ENCODE measurements at places on chromosomes 3 and 15.
A peak's percentile ranks its signal among the peaks of the same experiment; 100 is the strongest.

DNA sequence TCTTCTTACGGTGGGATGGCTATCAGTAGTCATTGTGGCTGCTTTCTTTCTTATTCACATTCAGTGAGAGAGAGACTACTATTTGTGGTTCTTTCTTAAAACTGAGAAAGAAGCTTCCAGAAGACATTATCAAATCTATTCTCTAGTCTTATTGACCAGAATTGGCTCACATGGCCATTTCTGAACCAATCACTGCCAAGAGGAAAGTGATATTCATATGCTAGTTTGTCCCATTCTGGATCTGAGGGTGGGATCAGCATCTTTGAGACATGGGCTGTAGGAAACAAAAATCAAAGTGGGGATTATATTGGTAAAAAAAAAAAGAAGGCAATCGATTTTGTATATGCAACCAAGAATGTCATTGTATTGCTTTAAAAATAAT lies 106.4 kb upstream of the RASGRP1 start:
- no peak for DNase-seq

DNA sequence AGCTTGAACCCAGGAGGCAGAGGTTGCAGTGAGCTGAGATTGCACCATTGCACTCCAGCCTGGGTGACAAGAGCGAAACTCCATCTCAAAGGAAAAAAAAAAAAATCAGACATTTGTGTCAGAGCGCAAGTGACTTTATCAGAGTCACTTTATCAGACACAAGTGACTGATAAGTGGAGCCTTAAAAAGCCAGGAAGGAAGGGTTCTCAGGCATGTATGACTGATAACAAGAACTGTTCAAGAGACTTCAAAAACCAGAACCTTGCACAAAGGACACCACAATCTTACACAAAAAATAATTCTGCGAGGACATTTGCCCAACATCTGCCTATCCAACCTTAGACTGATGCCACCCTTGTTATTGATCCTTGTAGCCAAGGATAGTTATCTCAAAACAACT lies 13.3 kb upstream of the CFAP44 start:
- DNase-seq, result no peak

- DNase-seq, result peak; percentile 67
These were observed 307.8 kb upstream of the TPRG1 start for GRCh38 chr3:188863999-188864406.

DNA sequence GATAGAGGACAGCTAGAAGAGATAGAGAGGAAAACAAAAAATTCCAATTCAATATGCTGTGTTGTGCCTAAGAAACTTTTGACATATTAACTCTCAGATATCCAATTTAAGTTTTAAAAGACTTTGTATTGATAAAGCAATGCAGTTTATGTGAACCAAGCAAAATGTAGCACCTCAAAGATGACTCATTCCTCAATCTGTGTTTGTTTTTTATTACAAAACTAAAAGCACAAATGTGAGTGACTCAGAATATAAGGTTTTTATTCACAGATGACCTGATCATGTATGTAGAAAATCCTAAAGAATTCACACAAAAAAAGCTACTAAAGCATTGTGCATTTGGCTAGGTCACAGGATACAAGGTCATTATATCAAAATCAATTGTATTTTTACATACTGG lies 11.1 kb downstream of the HCLS1 start:
- DNase-seq, result no peak

- no peak for DNase-seq
These were observed 314.5 kb downstream of the TLE3 start for GRCh38 chr15:69783211-69783610.

- DNase-seq, result no peak
These were observed 1.4 kb downstream of the FAM227B start for GRCh38 chr15:49619226-49619625.

GRCh38 chr15:80891006-80891405 lies 98.6 kb downstream of the MESD start:
- peak; percentile 18 for DNase-seq

- DNase-seq, result no peak
These were observed 153.4 kb upstream of the UMPS start for GRCh38 chr3:124576565-124577493.

DNA sequence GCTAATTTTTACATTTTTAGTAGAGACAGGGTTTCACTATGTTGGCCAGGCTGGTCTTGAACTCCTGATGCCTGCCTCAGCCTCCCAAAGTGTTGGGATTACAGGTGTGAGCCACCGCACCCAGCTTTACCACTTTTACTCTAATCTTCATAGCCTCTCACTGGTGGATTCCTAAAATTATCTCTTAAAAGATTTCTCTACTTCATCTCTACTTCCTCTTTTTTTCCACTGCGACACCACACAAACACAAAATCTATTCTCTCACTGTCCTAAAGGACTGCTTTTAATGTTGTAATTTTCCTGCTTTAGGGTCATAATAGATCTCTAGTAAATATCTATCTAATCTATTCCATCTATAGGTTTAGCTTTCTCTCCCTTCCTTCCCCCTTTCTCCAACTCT lies 34.0 kb upstream of the TBL1XR1 start:
- no peak for DNase-seq

GRCh38 chr3:113831103-113831355 lies 7.6 kb upstream of the GRAMD1C start:
- DNase-seq, result peak; percentile 7

DNA sequence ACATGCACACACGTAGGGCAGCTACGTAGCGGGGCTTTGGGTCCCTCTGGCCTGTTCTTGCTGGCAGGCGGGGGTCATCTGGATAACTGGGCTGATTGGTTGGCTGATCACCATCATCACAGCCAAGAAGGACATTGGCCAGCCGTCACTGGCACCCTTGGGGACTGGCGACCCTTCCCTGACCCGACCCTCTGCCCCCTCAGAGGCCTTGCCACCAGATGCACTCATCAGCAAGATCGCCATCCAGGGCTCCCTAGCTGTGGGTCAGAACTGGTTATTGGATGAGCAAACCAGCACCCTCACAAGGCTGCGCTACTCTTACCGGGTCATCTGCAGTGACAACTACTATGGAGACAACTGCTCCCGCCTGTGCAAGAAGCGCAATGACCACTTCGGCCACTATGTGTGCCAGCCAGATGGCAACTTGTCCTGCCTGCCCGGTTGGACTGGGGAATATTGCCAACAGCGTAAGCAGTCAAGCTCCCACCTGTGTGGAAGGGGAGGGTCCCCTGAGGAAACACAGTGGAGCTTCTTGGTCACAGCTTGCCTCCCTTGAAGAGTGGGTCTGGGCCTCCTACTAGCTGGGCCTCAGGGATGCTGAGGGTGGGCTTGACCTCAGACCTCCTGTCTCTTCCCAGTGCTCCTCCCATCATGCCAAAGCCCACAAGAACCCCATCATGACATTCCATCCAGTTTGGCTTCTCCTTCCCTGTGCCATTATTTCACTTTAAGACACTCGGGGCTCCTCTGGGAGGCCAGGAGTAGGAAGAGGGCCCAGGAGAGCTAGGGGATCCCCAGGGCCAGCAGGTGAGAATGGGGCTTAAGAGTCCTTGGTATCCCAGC lies 2.4 kb downstream of the DLL4 start:
- no peak for DNase-seq

GRCh38 chr15:68541743-68542142 lies 37.0 kb upstream of the CORO2B start:
- no peak for DNase-seq

- no peak for DNase-seq
These were observed 31.3 kb upstream of the CCDC54 start for GRCh38 chr3:107345822-107346405.

- DNase-seq, result no peak
These were observed 174.5 kb downstream of the CACNA1D start for GRCh38 chr3:53668872-53669271.

GRCh38 chr3:52880474-52880873 lies 16.9 kb downstream of the STIMATE start:
- no peak for DNase-seq

DNA sequence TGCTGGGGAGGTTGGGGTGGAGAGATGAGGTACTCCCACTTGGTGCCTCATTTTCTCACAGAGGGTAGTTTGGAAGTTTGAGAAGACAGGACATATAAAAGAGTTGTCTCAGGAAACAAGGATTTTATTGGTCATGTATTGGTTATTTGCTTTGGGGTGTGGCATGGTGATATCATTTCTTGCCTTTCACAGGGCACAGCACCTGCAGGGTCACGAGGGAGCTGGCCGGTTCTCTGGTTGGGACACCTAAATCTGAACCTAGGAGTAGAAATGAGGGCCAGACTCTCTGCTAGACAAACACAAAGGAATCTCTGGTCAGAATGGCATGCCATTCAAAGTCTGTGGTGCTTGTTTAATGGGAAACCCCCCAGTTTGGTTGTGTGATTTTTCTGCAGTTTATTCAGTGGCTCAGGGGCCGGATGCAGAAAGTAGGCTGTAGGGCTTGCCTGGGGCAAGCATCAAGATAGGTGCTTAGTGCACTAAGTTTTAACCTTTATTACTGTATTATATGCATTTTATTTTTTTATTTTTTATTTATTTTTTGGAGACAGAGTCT lies 237.7 kb upstream of the EIF1B start:
- DNase-seq, result no peak

DNA sequence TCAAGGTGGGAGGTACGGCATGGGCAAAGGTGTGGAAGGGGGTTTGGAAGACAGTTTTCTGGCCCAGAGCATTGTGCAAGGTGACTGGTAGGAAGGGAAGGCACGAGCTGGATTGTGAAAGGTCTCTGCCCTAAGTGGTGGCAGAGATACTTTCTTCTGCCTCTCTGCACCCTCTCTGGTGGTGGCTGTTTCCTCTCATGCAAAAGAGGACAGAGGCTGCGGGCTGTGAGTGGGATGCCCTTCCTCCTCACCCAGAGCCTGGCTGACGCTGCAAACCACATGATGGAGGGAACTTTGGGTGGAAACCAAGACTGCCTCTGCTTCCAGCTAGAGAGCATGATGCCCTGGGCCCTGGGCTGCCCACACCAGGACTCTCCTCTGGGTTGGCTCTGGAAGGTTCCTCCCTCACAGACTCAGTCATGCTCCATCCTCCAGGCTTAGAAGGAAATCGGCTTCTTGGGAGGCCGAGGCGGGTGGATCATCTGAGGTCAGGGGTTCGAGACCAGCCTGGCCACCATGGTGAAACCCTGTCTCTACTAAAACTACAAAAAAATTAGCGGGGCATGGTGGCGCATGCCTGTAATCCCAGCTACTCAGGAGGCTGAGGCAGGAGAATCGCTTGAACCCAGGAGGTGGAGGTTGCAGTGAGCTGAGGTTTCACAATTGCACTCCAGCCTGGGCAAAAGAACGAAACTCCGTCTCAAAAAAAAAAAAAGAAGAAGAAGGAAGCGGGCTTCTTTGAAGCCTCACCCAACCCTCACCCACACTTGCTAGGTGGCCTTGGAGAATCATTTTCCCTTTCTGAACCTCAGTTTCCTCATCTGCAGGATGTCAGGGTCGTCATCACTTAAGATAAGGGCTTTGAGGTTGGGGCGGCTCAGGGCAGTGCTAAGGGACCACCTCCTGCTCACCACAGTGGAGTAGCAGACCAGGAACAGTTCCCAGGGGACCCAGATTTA lies 8.3 kb downstream of the PSTPIP1 start:
- no peak for DNase-seq

DNA sequence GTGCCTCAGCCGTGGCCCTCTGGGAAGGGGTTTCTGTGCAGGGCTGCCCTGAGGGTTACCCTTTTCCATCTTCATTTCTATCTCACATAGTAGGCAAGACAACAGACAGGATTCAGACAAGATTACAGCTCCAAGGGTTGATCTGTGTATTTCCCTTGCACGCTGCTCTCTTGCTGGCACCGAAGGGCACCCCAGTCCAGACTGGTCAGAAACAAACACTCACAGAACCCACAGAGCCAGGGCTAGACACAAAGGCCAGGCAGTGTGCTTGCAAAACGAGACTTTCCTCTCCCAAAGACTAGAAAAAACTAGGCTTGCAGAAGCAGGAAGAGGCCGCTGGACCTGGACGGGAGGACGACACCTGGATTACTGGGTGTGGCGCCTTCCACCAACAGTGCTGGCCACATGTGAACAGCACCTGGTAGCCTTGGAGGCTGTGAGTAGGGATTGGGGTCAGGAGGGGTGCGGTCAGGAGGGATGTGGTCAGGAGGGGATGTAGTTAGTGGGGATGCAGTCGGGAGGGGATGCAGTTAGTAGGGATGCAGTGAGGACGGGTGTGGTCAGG lies 96.8 kb downstream of the BDH1 start:
- DNase-seq, result no peak

- DNase-seq, result peak; percentile 77
These were observed 350.7 kb downstream of the NSUN3 start for GRCh38 chr3:94413336-94414108.

DNA sequence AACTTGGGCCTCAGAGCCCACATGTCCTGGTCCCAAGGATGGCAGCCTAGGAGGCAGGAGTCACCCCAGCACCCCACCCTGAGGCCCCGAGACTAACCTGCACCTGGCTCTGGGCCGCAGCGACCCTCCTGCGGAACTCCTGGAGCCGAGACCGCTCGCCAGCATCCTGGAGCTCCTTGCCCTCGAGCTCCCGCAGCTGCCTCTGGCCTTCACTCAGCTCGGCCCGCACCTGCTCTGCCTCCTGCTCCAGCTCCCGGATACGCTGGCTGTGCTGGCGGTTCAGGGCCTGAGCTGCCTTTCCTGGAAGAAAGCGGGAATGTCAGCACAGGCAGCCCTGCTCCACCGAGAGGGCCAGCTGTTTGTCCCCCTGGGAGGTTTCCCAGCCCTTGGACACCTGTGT lies 13.2 kb downstream of the KIF7 start:
- no peak for DNase-seq

DNA sequence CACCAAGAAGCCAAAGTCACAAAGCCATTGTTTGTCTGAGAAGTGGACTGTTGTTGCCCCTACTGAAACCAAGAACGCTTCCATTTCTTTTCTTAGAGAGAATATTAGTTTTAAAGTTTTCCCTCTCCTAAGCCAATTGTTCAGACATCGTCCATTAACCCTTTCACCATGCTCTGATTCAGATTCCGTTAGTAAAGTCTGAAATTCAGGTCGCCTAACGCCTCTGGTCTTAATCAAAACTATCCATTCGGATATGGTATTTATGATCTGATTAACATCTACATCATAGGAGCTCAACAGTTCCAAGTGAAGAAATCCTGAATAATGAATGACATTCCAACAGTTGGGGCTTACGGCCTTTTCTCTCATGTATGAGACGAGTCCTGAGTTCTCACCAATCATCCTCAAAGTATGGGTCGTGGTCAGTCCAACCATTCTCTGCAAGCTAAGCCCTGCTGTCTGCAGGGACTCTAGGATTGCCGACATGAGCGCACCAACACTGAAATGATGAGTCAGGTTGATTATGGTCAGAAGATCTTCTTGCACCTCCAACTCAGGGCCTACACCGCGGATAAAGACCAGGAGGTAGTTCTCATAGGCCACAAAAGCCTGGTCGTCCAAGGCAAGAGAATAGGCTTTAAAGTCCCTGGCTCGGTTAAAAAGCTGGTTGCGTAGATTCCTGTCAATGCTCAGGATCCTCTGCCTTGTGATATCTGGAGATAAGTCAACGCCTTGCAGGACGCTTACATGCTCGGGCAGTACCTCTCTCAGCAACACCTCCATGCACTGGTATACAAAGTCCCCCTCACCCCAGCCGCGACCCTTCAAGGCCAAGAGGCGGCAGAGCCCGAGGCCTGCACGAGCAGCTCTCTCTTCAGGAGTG lies 767 bp downstream of the EPM2AIP1 start:
- DNase-seq, result peak; percentile 72

GRCh38 chr15:43215961-43216360 lies 4.9 kb downstream of the EPB42 start:
- DNase-seq, result peak; percentile 10

Measured in astrocyte of the spinal cord (primary cell).